NCI-H1105 treated with DMSO at 0.1 percent for 48 hours (cell line): ENCODE measurements at places on chromosomes 16 and 17.

- DNase-seq, result no peak
Measured at GRCh38 chr17:49603720-49604119, 28.0 kb downstream of the NXPH3 start.

DNA sequence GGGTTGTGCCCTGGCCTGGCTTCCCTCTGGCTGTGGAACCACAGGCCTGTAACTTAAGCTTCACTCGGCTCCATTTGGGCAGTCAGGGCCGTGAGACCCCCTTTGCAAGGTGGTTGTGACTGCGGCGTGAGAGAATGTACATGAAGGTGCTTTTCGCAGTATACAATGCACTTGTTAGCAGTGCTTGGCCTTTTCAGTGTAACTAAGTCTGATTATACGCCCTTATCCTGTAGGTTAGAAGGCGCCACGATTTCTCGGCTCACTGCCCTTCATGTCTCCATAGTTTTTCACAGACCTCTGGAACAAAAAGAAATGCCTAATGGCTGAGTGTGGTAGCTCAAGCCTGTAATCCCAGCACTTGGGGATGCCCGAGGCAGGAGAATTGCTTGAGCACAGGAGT is 13.3 kb downstream of the SAP30BP start:
- DNase-seq, result no peak

GRCh38 chr16:66923866-66924265 is 1.5 kb downstream of the RRAD start:
- no peak for DNase-seq

DNA sequence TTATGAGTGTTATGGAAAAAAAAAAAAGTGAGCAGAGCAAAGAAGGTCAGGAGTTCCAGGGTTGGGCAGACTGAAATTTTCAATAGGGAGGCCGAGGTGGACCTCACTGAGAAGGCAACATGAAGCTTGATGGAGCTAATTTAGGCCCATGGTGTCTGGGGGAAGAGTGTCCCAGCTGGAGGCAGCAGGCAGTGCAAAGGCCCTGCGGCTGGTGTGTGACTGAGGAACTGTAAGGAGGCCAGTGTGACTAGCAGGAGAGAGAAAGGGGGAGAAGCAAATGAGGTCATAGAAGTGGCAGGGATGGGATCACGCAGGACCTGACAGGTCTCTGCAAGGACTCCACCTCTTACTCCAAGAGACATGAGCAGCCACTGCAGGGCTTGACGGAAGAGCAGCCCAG is 10.2 kb downstream of the ARHGEF15 start:
- no peak for DNase-seq

DNA sequence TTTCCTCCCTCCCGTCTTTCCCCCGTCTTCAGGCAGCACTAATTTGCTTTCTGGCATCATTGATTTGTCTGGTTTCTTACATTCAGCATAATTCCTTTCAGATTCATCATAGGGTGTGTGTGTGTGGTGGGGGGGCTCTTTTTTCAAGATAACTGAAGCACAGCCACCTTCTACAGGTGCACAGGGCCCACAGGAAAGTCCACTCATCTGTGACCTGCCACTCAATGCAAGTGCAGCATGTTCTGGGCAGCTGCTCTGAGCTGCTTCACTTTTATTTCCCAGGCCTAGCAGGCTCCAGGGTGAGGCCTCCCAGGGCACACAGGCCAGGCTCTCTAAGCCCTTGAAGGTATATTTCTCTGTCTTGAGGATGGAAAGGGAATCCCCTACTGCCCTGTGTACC is 35.2 kb upstream of the MYH10 start:
- no peak for DNase-seq

- no peak for DNase-seq
Measured at GRCh38 chr17:55735731-55736405, 13.2 kb upstream of the TMEM100 start.

GRCh38 chr17:47287639-47288038 is 34.0 kb downstream of the ITGB3 start:
- no peak for DNase-seq

DNA sequence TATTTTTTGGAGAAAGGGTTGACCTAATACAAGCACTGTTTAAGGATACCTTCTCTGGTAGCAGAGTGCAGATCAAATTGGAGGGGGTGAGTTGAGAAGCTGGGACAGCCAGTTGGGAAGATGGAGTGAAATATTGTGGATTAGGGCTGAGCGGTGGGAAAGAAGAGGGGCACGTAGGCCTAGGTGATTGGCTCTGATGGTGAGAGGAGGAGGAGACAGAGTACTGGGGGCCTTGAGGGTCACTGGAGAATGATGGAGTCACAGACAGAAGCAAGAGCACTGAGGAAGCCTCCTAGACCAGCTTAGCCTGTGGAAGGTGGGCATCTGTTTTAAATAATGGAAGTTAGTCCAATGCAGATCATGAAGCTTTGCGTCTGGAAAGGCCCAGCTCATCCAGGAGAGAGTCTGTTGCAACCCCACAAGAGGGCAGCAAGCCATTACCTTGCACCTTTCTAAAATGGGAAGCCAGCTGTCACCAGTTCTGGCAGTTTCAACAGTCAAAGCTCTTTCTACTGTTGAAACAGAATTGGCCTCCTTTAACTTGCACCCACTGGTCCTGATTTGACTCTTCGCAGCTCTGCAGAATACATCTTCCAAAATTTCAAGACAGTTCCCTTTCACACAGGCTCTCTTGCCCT is 11.8 kb downstream of the SLC9A5 start:
- DNase-seq, result no peak

DNA sequence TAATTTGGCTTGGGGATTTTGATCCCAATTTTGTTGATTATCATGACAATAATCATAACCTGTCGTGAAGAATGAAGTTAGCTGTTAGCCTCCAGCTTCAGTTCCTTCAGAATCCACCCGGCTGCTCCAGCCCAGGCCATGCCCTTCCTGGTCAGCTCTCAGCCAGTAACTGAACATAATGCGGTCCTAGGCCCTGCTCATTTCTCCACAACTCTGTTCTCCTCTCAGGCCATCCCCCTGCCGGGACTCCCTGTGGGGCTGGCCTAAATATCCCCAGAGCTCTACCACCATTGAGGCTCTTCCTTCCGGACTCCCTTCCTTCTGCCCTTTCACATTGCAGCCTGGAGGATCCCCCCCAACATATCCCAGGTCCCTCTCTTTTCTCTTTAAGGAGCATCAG is 833.4 kb upstream of the GOT2 start:
- DNase-seq, result no peak

GRCh38 chr16:49348408-49349176 is 25.0 kb upstream of the C16orf78 start:
- DNase-seq, result no peak

GRCh38 chr17:63609816-63610573 is 9.3 kb downstream of the TACO1 start:
- DNase-seq, result no peak

DNA sequence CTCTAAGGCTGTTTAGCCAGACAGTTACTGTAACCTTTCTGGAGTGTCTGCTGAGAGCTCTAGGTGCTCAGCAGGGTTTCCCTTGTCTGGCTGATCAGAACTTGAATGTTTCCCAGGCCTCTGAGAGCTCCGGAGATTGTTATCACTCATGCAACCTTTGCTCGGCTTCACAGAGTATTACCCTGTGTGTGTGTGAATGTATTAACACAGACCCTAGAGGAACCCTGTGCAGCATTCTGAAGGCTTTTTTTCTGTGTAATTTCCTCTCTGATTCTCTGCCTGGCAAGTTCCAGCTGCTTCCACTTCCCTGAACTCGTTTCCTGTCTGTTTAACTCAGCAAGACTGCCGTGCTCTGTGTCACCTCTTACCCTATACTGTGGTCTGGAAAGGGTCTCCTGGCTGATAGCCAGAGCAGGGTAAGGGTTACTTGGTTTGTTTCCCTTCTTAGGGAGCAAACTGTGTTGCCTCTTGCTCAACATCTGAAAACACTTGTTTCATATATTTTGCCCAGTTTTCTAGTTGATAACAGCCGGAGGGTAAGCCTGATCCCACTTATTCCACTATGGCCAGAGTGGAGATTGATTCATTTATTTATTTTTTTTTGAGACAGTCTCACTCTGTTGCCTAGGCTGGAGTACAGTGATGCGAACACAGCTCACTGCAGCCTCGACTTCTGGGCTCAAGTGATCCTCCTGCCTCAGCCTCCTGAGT is 21.7 kb downstream of the PRMT7 start:
- DNase-seq, result no peak

- DNase-seq, result no peak
Measured at GRCh38 chr17:43810226-43810715, 22.7 kb downstream of the MPP3 start.

GRCh38 chr17:65453204-65453931 is 108.1 kb downstream of the AXIN2 start:
- DNase-seq, result no peak

- no peak for DNase-seq
Measured at GRCh38 chr17:79706931-79707850, 23.6 kb upstream of the ENPP7 start.

GRCh38 chr16:8955828-8956227 is 7.9 kb downstream of the USP7 start:
- no peak for DNase-seq

GRCh38 chr17:50155115-50155819 is 4.8 kb upstream of the PPP1R9B start:
- no peak for DNase-seq

DNA sequence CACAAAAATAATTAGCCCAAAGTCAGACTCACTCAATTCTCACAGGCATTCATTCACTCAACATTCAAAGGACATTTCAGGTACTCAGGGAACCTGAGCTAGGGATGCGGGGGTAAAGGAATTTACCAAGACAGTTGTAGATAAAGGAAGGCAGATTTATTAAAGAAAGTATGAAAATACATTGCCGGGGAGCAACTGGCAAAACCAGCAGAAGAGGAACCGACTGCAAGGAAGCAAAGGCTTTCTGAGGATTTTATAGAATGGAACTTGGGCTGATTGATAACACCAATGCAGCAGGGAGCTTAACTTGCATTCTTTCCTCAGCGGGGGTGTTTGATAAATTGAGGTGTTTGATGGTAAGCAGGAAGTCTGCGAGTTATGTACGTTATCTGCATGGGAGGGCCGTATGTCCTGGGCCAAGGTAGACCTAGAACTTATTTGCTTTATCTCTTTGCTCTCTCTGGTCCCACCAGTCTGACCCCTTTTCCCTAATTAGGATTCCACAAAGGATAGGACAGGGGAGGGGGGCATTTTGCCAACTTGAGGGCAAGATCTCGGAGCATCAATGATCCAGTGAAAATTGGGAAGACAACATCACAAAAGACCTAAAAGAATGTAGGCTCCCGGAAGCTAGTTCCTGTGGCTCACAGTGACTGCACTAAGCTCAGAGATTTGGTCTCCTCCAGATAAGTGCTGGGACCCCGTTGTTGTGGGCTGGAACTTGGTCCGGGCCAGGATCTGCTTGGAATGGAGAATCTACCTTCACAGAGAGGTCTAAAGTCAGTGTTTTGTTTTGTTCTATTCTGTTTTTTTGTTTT is 5.8 kb upstream of the MT3 start:
- DNase-seq, result no peak

DNA sequence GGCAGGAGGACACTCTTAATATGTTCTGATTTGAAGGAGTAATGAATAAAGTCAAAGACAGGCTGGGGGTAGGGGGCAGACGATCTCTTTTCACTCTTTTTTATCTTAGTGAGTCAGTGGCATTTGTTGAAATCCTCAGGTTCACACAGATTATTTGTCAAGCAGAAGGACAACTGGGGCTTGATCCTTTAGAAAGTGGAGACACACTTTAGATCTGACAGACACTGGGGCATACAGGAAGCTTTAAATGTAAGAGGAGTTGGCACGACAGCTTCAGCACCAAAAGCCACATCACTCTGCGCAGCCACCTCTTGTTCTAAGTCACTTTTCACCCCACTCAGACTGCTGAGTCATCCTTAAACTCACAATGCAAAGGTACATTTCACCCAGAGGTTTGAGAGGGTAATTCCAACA is 121.5 kb downstream of the STXBP4 start:
- no peak for DNase-seq

- DNase-seq, result no peak
Measured at GRCh38 chr17:20217677-20218076, 208.5 kb downstream of the SPECC1 start.

GRCh38 chr17:80696456-80696855 is 151.8 kb downstream of the RPTOR start:
- DNase-seq, result no peak

DNA sequence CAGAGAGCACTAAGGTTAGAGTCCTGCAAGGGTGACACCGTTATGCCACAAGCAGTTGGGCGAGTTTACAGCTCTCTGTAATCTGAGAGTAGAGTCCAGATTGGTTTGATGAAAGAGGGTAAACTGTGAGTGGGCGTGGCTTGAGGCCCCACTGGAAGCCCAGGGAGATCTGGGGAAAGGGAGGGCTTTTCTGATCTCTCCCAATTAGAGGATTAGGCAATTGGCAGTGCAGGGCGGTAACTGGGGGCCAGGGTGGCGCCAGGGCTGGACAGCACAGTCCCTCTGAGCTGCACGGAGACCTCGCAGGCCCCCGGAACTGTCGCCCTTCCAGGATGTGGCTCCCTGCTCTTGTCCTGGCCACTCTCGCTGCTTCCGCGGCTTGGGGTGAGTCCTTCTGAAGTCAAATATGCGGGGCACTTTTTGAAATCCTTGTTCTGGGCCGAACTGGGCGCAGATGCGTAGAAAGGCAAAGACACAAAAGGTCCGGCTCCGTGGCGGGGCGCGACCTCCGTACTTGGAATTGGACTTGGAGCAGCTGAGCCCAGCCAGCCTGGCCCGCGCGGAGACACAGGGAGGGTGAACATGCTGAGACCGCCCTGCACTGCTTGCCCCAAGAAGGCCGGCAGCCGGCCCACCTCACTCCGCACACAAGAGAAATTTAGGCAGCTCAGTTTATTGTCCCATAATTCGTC is 72.4 kb downstream of the CES1 start:
- no peak for DNase-seq

DNA sequence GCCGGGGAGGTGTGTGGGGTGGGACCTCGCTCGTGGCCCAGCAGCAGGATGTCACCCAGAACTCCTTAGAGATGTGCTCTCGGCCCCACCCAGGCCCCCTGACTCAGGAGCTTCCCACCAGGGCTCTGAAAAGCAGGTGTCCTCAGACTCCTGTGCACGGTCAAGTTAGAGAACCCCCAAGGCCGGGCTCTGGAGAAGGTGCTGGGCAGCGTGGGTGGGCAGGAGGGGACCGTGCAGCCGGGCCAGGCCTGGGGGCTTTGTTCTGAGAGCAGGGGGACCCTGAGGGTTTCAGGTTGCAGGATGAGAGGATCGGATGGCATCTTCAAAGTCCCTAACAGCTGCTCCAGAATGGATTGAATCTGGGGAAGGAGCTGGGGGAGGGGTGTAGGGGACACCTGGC is 164.4 kb upstream of the CIBAR2 start:
- no peak for DNase-seq

- DNase-seq, result no peak
Measured at GRCh38 chr17:40632216-40632615, 15.4 kb downstream of the SMARCE1 start.

- DNase-seq, result no peak
Measured at GRCh38 chr17:80950466-80951120, 41.0 kb upstream of the CHMP6 start.

GRCh38 chr17:42655528-42655927 is 3.6 kb upstream of the TUBG2 start:
- no peak for DNase-seq

DNA sequence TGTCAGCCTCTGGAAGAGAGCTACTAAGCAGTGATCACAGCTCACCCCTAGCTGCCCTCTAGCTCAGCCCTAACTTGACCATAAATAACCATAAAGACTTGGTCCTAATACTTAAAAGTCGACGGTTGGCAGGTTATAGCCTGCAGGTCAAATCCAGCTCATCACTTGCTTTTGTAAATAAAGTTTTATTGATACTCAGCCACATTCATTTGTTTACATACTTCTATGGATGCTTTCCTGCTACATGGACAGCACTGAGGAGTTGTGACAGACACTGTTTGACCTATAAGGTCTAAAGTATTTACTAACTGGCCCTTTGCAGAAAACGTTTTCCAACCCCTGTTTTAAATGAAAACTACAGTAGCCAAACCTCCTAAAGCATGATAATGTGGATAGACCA is 151.6 kb upstream of the ASIC2 start:
- DNase-seq, result no peak
